ENCODE measurements at places on chromosomes 5 and 9. TPM values are rescaled to one million over a fixed set of nuclear protein-coding genes. Genes with fewer than 3 reads are reported as not detected.

- no peak for DNase-seq
These were observed 77.5 kb upstream of the SPATA31D4 start for GRCh38 chr9:81850724-81851123.

- DNase-seq = no peak
These were observed at the start of gene CA9 for GRCh38 chr9:35673132-35674024. TSS of gene CA9 (plus strand) at chr9:35673928. CDS start at chr9:35673960, 32 bp downstream.

- no peak for DNase-seq
These were observed 157.7 kb downstream of the SLF1 start for GRCh38 chr5:94776167-94776566.

GRCh38 chr5:148186248-148187003 is 16.4 kb upstream of the SPINK6 start:
- DNase-seq = no peak

DNA sequence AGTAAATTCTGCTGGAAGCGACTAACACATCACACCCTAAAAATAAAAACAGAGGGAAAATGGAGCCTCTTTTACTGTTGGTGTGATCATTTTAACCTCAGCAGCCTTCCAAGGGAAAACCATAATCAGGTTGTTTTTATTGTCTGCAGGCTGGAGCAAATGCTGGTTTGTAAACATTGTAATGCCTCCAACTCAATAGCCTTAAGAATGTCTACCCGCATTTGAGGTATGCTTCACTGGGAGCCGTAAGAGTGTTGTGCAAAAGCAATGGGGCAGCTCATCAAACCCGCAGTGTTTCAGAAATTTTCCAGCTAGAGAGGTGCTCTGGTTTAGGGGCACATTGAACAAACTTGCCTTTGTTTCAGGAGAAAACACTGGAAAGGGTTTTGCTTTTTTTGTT is 17.0 kb downstream of the NIM1K start:
- DNase-seq = no peak

DNA sequence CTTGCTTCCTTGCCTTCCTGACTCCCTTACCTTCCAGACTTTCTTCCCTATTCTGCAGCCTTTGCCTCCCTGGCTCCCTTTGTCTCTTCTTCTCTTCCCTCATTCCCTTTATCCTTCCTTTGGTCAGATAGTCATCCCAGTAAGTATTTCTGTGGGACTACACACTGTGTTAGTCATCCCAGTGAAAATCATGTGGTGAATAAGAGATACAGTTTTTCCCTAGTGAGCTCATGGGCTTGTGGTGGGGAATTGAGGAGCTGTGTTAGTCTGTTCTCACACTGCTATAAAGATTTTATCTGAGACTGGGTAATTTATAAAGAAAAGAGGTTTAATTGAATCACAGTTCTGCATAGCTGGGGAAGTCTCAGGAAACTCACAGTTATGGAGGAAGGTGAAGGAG is 109.8 kb upstream of the EDIL3 start:
- no peak for DNase-seq

GRCh38 chr5:154268073-154268472 is 77.5 kb downstream of the GALNT10 start:
- no peak for DNase-seq

DNA sequence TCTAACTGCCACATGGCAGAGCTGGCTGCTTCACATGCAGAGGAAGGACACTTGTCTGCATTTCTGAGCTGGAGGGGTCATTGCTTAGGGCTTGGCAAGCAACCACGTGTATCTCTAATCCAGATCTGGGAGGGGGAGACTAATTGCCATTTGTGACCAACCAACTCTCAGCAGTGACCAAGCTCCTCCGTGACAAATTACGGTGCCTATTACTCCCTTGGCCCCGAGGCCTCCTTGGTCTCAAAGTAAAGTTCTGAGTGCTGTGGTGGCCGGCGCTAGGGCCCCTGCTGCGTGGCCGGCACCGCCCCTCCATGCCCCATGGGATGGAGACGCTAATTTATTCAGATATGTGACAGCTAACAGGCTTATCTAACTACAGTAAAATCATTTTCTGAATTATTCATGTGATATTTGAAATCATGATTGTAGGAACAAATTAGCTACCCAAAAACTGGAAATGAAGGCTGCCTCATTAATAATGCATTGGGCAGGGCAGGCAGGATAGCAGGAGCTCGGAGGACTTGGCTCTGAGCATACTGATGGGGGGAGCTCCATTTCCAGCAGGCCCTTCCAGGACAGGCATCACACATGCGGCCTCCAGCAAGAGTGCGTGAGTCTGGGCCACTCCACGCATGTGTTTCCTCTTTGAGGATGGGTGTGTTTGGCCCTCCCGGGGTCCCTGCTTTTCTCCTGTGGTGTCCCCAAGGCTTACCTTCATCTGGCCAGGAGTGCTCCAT is 67.7 kb downstream of the C5orf15 start:
- no peak for DNase-seq

DNA sequence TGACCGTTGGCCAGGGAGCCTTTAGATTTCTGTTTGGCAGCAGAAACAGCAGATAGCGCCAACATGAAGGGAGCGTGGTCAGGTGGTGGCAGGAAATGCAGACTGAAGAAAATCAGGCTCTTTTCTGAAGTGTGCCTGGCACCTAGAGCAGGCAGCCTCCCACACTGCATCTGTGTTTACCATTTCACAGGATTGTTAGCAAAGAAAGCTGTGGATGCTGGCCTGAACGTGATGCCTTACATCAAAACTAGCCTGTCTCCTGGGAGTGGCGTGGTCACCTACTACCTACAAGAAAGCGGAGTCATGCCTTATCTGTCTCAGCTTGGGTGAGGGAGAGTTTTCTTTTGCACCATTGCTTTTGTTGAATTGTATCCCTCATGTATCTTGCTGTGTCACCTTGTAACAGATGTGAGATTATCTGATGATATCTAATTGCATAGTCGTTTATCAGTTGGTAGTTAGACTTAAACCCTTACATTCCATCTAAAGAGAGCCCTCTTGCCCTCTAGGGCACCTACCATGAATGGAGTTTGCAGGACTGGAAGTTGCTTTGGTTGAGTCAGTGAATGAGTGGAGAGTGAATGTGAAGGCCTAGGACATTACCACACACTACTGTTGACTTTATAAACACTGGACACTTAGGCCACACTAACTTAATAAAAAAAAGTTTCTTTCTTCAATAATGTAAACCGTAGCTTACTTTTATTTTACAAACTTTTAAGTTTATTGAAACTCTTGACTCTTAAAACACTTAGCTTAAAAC is 42.8 kb downstream of the ACO1 start:
- no peak for DNase-seq

DNA sequence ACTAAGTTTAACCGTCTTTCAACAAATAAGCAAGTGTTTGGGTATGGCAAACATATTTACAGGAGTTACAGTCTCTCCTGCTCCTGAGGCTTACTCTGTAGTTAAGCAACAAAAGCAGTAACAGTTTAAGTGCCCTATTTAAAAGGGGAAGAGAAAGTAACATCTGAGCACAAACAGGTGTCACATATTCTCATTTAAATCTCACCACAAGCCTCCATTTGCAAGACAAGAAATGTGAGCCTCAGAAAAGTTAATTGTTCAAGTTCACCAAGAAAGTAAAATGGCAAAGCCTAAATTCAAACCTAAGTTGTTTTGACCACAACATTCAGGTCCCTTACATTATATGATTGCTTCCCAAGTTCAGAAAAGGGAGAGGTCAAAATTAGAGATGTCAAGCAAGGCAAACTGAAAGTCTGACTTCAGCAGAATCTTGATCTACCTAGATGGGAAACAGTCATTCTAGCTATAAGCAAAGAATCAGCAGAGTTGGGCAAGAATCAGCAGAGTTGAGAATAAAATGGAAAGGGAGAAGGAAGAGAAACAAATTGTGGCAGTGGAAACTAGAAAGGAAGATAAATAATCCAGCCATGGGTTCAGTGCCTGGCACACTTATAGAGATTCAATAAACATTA is 93.4 kb downstream of the STRBP start:
- no peak for DNase-seq

DNA sequence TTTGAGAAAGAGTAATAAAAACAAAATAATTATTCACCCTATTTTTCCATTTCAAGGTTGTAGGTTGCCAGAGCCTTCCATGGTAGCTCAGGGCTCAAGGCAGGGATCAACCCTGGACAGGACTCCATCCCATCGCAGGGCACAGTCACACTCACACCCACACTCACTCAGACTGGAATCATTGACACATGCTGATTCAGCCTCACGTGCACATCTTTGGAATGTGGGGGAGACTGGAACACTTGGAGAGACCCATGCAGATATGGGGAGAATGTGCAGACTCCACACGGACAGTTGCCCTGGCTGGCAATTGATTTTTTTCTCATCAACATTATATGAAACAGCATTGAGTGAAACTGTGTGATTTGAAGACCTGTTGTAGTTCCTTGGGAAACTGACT is 234.1 kb downstream of the ADGRV1 start:
- no peak for DNase-seq

- no peak for DNase-seq
These were observed 487.4 kb downstream of the IRX1 start for GRCh38 chr5:4082966-4083564.

GRCh38 chr5:43646992-43647391 is 44.0 kb downstream of the NNT start:
- DNase-seq = no peak

GRCh38 chr5:147659166-147659929 is 123.2 kb downstream of the JAKMIP2 start:
- DNase-seq = no peak

DNA sequence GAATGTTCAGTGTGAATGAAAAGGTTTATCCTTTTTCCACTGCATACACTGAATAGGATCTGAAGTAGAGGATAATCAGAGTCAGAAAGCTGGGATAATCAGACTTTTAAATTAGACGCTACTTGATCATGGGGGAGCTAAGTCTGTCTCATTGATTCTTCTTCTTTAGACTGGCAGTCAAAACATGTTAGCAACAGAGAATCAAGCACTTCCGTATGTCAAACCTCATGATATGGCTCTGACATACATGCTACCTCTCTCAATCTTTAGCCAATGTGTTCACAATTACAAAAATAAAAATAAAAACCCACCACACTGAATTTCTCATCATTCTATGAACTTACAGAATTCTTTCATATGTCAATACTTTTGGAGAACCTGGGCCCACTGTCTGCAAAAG is 19.0 kb upstream of the OR13F1 start:
- no peak for DNase-seq

DNA sequence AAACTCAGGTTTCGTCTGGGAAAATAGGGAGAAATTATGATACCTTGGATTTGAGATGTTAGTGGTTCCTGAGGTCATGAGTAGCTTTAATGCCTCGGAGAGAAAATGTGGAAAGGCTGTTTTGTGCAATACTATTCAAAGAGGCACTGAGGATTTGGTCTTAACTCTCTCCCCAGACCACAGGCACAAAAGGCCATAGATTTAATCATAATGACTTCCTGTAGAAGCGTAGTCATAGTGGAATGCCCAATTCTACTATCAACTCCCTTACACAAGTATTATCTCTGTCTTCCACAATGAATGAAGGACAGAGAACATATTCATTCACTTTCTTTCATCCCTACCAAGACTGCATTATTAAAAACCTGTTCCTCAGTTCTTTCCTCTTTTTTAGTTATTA is 153.0 kb upstream of the FTMT start:
- no peak for DNase-seq

DNA sequence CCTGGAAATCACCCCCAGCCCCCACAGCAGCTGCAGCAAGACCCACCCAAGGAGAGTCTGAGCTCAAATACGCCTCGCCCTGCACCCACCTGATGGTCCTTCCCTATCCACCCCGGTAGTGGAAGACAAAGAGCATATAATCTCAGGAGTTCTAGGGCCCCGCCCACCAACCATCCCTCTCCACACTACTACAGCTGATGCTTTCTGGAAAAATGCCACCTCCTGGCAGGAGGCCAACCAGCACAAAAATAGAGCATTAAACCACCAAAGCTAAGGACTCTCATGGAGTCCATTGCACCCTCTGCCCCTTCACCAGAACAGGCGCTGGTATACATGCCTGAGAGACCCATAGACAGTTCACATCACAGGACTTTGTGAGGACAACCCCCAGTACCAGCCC is 22.5 kb upstream of the NIPSNAP3A start:
- no peak for DNase-seq

DNA sequence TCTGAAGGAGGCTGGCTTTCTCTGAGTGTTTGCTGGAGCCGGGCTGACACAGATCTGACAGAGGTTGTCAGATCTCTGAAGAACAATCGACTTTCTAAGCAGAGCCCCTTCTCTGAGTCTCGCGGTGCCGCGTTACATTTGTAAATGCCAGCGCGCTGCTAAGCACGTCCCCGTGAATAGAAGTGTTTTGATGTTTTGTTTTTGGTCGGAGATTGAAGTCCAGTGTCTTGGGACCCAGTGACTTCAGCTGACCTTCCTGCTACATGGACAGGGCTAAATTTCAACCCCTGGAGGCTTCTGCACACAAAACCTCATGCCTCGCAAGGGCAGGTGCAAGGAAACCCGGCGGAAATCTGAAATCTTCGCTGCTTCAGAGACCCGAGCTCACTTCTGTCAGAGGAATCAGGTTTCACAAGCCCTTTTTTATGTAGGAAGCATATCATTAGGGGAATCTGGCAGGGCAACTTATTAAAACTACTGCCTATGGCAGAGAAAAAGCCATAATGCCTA is 27.2 kb downstream of the NEUROG1 start:
- no peak for DNase-seq

GRCh38 chr5:28369418-28369817 is 1331.0 kb upstream of the CDH9 start:
- DNase-seq = no peak

DNA sequence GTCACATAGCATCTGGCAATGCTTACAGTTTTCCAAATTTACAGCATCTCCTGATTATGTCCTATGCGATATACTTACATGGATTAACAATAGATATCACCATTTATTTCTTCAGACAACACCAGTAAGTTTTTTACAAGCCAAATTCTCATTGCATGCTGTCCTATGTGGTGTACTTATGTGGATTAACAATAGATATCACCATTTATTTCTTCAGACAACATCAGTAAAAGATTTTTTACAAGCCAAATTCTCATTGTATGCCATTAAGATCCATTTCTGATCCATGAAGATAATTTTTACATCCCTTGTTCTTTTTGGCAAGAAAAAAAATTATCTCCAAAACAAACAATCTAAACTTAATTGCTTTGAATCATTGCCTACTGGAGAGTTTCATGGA is 340.9 kb downstream of the KCNN2 start:
- no peak for DNase-seq

- no peak for DNase-seq
These were observed 49.4 kb downstream of the GRIN3A start for GRCh38 chr9:101689039-101689438.

Gene SLC34A3
- not detected for polyA plus RNA-seq

Gene ANKRD33B
- polyA plus RNA-seq = not detected

Gene FAM13B
- 24.9 TPM for polyA plus RNA-seq

Gene GLRA1
- not detected for polyA plus RNA-seq

Gene SPATA31D4
- polyA plus RNA-seq = not detected

Gene FSTL4
- not detected for polyA plus RNA-seq

Gene CYLC2
- polyA plus RNA-seq = not detected

Gene NUP214
- 18.2 TPM for polyA plus RNA-seq

Gene MEIKIN
- polyA plus RNA-seq = not detected

Gene GDA
- not detected for polyA plus RNA-seq

Gene ACTL7B
- polyA plus RNA-seq = not detected

Gene PCDHB11
- polyA plus RNA-seq = not detected

Measured in naive thymus-derived CD4-positive, alpha-beta T cell (primary cell).